ENCODE measurements at places on chromosomes 2 and 18. TPM values are rescaled to one million over a fixed set of nuclear protein-coding genes. Genes with fewer than 3 reads are reported as not detected.

Gene HOXD13
- polyA plus RNA-seq = not detected

Gene TET3
- polyA plus RNA-seq = 9.0 TPM

Gene GCG
- polyA plus RNA-seq = 15.6 TPM

Gene OTX1
- polyA plus RNA-seq = not detected

Gene LCT
- polyA plus RNA-seq = not detected

Gene POU3F3
- 0.13 TPM for polyA plus RNA-seq

Gene POTEJ
- polyA plus RNA-seq = 0.06 TPM

Gene RAB11FIP5
- polyA plus RNA-seq = 13.0 TPM

Gene VWC2L
- polyA plus RNA-seq = not detected

Gene PDCL3
- polyA plus RNA-seq = 34.3 TPM

Gene VWA3B
- polyA plus RNA-seq = 1.6 TPM

Gene DCC
- polyA plus RNA-seq = 0.09 TPM

Gene LDLRAD4
- 9.3 TPM for polyA plus RNA-seq

Gene B3GNT7
- polyA plus RNA-seq = 0.48 TPM

Gene SPC25
- 7.5 TPM for polyA plus RNA-seq

Gene UCN
- polyA plus RNA-seq = 1.9 TPM

Gene LPIN1
- polyA plus RNA-seq = 24.6 TPM

Gene IRS1
- polyA plus RNA-seq = 11.9 TPM

Gene DSC2
- 10.1 TPM for polyA plus RNA-seq

Gene DNER
- 2.2 TPM for polyA plus RNA-seq

Gene ATAD2B
- 11.5 TPM for polyA plus RNA-seq

Gene ACAA2
- polyA plus RNA-seq = 77.5 TPM

Gene PSMA8
- polyA plus RNA-seq = not detected

Gene BMP10
- not detected for polyA plus RNA-seq

Gene ACP1
- 90.7 TPM for polyA plus RNA-seq

Gene DGUOK
- polyA plus RNA-seq = 35.3 TPM

Gene TUBB8B
- polyA plus RNA-seq = not detected

Gene TSPYL6
- polyA plus RNA-seq = 0.10 TPM

Gene GBX2
- polyA plus RNA-seq = not detected

Gene KLHL14
- polyA plus RNA-seq = 0.08 TPM

Gene DNAJC5G
- 0.24 TPM for polyA plus RNA-seq

Gene LRP1B
- polyA plus RNA-seq = 2.2 TPM

Gene LTBP1
- polyA plus RNA-seq = 51.1 TPM

Gene LMAN1
- 59.7 TPM for polyA plus RNA-seq

Gene CNTNAP5
- 0.03 TPM for polyA plus RNA-seq

Gene CCDC102B
- polyA plus RNA-seq = 11.9 TPM

Gene MDH1B
- polyA plus RNA-seq = 0.18 TPM

Gene TOGARAM2
- 1.9 TPM for polyA plus RNA-seq

Gene OXER1
- polyA plus RNA-seq = 7.2 TPM

Gene RESP18
- polyA plus RNA-seq = not detected

Gene ATP8B1
- polyA plus RNA-seq = 3.5 TPM

Gene GULP1
- 19.5 TPM for polyA plus RNA-seq

Gene COL4A4
- 0.09 TPM for polyA plus RNA-seq

Gene EML6
- 26.8 TPM for polyA plus RNA-seq

Gene SP140
- polyA plus RNA-seq = 0.62 TPM

Gene DPP10
- polyA plus RNA-seq = 0.32 TPM

Gene CRYBA2
- not detected for polyA plus RNA-seq

Gene OLA1
- polyA plus RNA-seq = 236 TPM

Gene SULT1C2
- 1.3 TPM for polyA plus RNA-seq

Gene CTNNA2
- 0.52 TPM for polyA plus RNA-seq

Gene ALPG
- polyA plus RNA-seq = not detected

Gene C2orf80
- polyA plus RNA-seq = not detected

Gene IL1F10
- polyA plus RNA-seq = not detected

Gene GPN1
- 31.2 TPM for polyA plus RNA-seq

Gene ALKAL2
- 1.5 TPM for polyA plus RNA-seq

Gene FAM110C
- polyA plus RNA-seq = 1.8 TPM

Measured in forelimb muscle (tissue), 1 donor.